ENCODE measurements at places on chromosomes 3 and 15.
A peak's percentile ranks its signal among the peaks of the same experiment; 100 is the strongest.

DNA sequence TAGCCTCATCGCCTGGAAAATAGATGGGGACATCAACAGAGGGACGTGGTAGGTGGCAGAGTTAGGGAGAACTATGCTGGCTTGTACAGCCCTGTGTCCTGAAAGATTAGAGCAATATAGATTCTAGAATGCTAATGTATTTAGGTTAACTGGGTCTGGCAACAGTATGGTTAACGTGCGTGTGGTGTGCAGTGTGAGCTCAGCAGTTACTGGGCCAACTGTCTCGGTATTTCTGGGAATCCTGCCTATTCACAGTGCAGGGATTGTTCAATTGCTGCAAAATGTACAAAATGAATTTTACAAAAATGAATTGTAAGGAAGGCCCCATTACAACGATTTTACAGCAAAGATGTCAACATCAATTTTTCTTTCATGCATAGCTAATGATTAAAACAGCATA, 20.6 kb downstream of the MEIS2 start:
- DNase-seq: no peak

DNA sequence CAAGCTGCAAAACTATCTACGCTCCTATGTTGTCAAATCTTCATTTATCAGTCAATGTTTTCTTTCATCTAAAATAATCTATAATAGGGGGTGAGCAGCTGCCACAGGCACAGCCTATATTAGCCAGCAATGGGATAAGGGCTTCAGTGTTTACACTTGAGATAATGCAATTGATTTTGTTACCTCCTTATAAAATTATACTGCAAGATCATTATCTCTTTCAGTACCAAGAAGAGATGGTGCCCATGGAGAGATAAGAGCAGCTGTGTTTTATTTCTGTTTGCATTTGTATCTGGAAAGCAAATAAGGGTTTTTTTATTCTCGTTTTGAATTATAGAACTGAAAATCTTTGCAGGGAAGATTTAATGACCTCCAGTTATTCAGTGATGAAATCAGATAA, 68.9 kb downstream of the PLD1 start:
- DNase-seq: no peak

DNA sequence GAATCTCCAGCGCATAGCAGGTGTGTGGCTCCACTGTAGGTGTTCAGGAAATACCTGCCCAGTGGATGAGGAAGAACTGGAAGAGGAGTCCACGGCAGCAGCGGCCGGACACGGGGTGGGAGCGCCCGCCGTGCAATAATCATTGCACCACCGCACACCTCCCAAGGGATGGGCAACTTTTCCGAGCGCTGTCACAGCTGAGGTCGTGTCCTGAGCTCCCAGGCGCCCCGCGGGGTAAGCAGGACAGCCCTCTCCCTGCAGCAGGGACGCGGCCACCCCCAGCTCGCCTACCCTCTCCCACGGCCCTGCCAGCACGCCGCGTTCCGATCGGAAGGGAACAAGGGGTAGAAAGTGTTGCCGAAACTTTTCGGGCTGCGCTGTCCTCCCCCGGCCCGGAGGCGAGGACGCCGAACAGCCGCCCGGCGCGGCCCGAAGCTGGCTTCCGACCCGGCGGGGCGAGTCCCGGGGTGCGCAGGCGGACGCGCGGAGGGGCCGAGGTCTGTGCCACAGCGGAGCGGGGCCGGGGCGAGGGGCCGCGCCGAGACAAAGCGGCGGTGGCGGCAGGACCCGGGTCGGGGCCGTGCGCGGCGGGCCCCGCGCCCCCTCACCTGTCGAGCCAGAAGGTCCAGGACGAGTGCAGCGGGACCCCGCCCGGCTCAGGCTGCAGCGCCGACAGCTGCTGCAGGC, 475 bp downstream of the EIF4E3 start:
- no peak for DNase-seq

- DNase-seq: no peak
Observed at GRCh38 chr3:72753495-72753894, 94.8 kb downstream of the SHQ1 start.

DNA sequence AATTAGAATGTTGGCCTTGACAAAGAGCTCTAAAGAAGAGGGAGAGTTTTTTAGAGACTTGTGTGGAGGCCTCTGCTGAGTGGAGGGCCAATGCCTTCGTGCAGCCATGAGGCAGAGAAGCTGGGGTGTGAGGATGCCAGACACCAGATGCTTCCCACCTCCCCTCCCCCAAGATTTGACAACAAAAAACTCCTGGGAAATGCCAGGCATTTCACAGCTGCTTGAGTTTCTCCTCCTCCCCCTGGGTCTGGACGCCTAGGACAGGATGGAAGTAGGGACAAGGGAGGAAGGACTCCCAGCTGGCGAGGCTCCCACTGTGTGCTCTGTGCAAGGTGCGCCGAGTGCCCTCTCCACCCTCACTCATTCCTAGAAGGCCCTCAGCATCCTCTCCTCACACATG, 20.1 kb downstream of the TGM4 start:
- DNase-seq: no peak

DNA sequence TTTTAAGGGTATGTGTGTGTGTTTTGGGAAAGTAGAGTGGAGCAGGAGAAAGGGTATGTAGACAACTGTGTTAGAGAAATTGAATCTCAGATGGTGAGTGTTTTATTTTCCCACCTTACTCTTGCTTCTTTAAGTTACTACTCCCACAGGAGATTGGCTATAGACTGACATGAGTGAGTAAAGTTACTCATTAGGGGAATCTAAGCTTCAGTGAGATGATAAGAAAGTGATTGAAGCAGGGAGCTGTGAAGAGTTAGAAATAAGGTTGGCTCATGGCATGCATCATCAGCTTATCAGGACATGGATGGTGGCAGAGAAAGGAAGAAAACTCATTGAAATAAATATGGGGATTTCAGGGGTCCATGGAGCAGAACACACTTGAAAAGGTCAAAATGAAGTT, 88.9 kb downstream of the MBNL1 start:
- no peak for DNase-seq

GRCh38 chr3:52248816-52249547, 3.4 kb downstream of the PPM1M start:
- DNase-seq: no peak

DNA sequence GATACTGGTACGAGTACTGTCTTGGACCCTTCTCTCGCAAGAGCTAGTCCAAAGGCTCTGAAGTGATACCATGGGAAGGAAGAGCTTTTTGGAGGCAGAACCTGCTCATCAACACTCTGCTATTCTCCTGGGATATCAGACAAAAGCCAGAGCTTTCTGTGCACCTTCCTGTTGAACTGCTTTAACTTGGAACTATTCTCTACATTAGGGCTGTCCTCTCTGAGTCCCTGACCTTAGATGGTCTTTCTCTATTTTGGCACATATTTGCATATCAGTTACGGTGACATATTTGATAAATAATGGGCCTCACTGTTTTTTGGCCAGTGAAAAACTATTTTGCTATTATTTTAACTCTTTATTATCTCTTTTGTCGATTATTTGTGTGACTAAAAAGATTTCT, 146.9 kb downstream of the TIGIT start:
- DNase-seq: no peak

DNA sequence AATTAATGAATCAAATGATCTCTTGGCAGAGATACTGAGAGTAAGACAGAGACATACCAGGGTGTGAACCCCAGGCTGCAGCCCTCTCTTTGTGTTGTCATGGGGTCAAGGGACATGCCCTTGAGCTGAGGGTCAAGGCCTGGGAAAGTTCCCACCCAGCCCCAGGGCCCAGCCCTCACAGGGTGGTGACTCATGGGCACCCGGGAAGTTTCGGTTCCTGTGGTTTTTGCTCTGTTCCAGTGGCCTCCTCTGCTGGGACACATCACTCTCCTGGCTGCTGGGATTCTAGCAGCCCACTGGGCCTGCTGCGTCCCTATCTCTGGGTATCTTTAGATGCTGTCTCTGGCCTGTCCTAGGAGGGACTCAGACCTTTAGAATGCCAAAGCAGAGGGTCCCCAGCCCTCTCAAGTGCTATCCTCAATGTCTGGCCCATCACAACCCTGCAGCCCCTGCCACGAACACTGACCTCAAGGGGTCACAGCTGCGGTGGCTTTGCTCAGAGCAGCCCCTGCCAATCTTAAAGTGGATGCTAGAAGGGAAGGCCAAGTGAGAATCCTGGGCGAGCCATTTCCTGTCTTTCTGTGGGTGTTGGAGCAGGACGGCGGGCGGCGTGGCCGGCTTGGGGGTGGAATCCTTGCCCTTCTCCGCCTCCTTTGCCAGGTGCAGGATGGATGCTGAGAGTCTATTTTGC, 148.4 kb upstream of the TLE3 start:
- no peak for DNase-seq

DNA sequence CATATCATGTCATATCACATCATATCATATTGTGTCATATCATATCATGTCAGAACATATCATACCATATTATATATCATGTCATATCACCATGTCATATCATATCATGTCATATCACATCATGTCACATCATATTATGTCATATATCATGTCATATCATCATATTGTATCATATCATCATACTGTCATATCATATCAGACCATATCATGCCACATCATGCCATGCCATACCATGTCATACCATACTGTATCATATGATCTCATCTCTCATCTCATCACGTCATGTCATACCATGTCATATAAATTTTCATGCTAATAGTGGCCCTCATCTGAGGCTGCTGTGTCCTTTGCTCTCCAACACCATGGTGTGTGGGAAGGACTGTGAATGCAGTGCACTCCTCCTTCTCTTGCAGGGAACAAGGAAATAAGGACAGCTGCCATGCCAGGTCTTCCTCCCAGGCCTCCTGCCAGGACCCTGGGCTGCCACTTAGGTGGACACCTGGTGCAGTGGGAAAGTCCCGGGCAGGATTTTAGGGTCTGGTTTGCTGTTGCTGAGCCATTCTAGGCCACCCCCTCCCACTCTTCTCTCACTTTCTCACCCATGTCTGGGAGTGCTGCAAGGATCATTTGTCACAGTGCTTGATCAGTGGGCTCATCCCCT, 72.4 kb upstream of the TRPM1 start:
- peak; percentile 34 for DNase-seq

- no peak for DNase-seq
Observed at GRCh38 chr15:63049783-63050371, 7.3 kb downstream of the TPM1 start.

- no peak for DNase-seq
Observed at GRCh38 chr3:16338999-16339398, 74.0 kb downstream of the OXNAD1 start.

- no peak for DNase-seq
Observed at GRCh38 chr3:119140466-119140865, 5.5 kb upstream of the TEX55 start.

DNA sequence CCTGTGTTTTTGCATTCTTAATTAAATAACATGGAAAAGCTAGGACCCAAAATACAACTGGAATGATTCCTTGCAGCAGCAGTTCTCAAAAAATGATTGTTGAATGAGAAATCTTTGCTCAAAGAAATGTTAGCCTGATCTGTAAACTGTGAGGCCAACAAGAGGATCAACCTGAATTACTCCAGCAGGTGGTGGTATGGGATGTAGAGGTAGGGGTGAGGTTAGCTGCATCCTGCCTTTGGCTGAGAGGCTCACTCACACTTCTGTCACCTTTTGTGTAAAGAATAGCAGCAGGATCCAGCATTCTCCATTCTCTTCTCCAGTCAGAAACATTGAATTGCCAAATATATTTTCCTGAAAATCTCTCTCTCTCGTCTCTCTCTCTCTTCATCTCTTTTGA, 26.5 kb upstream of the FAM98B start:
- no peak for DNase-seq

- peak; percentile 34 for DNase-seq
Observed at GRCh38 chr3:2356298-2356950, 257.8 kb downstream of the CNTN4 start.

- no peak for DNase-seq
Observed at GRCh38 chr3:30343861-30344260, 262.5 kb upstream of the TGFBR2 start.

DNA sequence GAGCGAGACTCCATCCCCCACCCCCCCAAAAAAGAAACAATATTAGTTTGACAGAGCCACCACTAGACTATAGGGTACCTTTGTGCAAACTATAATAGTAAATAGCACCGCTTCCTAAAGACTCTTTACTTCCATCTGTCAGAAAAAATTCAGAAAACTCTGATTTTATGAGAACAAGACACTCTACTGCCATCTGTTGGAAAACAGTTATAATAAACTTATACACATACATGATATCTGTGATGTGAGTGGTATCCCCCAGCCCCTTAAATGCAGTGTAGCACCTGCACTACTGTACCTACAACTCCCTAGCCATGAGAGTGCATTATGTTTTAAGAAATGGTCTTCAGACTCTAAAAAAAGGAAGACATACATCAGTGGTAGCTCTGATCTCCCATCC, 47.1 kb upstream of the CTDSPL start:
- DNase-seq: no peak

- DNase-seq: no peak
Observed at GRCh38 chr3:132637590-132637989, 22.0 kb downstream of the ACAD11 start.

GRCh38 chr15:27481768-27482167, 510.8 kb downstream of the GABRG3 start:
- DNase-seq: no peak

GRCh38 chr3:46896386-46896785, 18.9 kb downstream of the PTH1R start:
- no peak for DNase-seq

DNA sequence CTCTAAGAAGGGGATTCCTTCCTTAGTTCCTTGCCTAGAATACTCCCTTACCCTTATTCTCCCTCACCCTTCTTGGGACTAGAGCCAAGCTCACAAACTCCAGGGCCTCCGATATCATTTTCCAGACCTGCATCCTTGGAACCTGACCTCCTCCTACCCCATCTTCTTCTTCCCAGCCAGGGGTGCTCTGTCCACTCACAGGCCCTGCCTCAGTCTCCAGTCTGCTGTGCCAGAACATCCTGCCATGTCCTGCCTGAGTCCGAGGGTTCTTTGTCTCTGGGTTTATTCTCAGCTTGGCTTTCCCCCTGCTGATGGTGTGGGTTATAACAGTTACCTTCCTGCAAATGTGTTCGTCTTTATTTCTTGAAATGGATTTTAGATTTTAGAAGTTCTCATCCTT, 59.9 kb upstream of the MCF2L2 start:
- DNase-seq: peak; percentile 55

- DNase-seq: no peak
Observed at GRCh38 chr3:156559321-156559720, 4.4 kb upstream of the SSR3 start.

- DNase-seq: no peak
Observed at GRCh38 chr3:61945657-61946056, 384.3 kb downstream of the PTPRG start.

- no peak for DNase-seq
Observed at GRCh38 chr3:128584412-128585020, 66.1 kb downstream of the RPN1 start.

DNA sequence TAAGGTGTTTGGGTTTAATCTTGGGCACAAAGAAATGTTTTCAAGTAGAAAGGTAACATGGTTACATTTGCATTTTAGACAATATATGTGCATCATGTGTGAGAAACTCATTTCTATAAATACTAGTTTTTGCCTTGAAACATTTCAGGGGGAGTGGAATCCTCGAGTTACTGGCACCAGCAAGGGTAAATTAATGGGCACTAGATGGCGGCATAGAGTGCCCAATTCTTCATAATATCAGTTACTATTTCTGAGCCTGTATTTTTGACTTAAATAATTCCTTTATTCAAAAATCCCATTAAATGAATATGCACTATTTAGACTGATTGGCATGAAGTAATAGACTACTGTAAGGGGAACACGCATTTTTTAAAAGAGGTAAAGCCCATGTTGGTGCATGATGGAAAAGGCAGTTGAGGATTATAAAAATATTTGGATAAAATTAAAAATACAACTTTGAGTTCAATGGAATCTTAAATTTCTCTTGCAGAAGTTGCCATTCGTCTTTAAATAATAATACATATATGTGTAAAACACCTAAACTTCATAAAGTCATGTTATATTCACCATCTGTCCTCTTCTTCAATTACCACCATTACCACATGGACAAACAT, 106.3 kb downstream of the ZBTB20 start:
- no peak for DNase-seq
